ENCODE measurements at places on chromosomes 2 and 18.

DNA sequence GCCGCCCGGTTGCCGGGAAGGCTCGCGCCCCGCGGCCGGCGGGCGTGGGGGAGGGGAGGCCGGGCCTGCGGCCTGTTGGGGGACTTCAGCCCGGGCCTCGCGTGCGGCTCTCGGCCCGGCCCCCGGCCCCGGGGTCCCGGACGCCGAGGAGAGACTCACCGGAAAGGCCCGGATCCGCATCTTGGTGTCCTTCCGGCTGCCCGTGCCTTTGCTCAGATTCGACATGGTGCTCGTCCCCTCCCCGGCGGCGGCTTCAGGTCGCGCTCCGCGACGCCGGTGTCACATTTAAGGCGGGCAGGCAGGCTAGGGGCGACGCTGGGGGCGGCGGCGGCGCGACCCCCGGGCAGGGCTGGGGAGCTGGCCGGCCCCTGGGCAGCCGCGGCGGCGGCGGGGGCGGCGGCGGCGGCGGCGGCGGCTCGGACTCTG, 365 bp downstream of the CUL3 start:
- DNase-seq, result peak; percentile 44

DNA sequence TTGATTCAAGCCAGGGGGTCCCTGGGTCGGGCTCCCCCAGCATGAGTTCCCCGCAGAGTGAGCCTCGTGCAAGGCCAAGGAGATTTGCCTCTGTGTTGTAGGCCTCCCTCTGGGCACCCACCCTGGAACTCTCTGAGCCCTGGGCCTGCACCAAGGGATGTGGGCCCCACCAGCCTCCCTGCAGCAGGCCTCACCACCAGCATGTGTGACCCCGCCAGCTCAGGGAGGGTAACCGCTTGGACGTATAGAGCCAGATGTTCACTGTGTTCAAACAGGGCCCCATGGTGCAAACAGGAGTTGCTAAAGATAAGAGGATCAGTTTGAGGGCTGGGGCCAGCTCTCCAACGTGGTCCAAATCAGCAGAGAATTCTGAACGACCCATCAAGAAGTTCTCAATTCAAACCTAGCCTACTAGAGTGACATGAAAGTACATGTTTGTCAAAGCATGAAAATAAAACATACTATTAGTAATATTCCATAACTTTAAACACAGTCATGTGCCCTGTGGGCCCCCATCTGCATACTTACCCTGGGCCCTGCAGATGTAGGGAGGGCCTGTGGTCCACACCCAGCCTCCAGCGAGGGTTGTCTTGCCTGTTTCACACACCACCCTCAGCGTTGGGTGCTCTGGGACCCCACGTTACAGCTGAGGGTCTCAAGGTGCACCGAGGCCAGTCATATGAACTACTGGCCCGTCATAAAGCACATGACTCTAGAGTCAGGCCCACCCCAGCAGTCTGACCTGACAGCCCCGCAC, 5.5 kb upstream of the TUBB6 start:
- DNase-seq, result no peak

GRCh38 chr2:172252154-172252553, 149.5 kb upstream of the DLX2 start:
- no peak for DNase-seq

- no peak for DNase-seq
Observed at GRCh38 chr2:9796056-9797010, 46.9 kb upstream of the TAF1B start.

- no peak for DNase-seq
Observed at GRCh38 chr2:99862566-99862965, 279.8 kb downstream of the AFF3 start.

Measured in stimulated activated CD4-positive, alpha-beta T cell treated with anti-CD3 and anti-CD28 coated beads, Interleukin-12 subunit alpha, Interleukin-12 subunit beta, amount 100 ng/mL, for 24 hours (primary cell).